ENCODE measurements at places on chromosomes 4 and X. TPM values are rescaled to one million over a fixed set of nuclear protein-coding genes. Genes with fewer than 3 reads are reported as not detected.

The DCHS2 gene
- 0.76 TPM for total RNA-seq

- no peak for DNase-seq
These were observed 1393.9 kb downstream of the ARAP2 start for GRCh38 chr4:34850421-34850820.

GRCh38 chrX:64350047-64350446 lies 45.2 kb downstream of the MTMR8 start:
- DNase-seq = no peak

GRCh38 chrX:151790481-151791160 lies 56.1 kb downstream of the CNGA2 start:
- DNase-seq = no peak

DNA sequence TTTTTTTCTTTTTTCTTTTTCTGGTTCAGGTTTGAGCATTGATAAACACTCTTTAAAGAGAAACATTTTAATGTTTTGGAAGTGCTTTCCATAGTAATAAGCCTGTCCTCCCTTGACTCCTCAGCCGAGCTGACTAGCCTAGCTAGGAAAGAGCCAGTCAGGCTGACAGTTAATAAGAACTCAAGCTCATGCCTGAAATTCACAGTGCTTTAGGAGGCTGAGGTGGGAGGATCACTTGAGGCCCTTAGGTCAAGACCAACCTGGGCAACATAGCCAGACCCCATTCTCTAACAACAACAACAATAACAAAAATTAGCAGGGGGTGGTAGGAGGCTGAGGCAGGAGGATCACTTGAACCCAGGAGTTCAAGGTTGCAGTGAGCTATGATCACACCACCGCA lies 53.4 kb upstream of the ZCCHC13 start:
- no peak for DNase-seq
